ENCODE measurements at places on chromosomes 11 and 22.

GRCh38 chr22:17228725-17229126, 9.5 kb upstream of the ADA2 start:
- no peak for DNase-seq

GRCh38 chr11:45847911-45848316, 639 bp downstream of the CRY2 start:
- DNase-seq = no peak

DNA sequence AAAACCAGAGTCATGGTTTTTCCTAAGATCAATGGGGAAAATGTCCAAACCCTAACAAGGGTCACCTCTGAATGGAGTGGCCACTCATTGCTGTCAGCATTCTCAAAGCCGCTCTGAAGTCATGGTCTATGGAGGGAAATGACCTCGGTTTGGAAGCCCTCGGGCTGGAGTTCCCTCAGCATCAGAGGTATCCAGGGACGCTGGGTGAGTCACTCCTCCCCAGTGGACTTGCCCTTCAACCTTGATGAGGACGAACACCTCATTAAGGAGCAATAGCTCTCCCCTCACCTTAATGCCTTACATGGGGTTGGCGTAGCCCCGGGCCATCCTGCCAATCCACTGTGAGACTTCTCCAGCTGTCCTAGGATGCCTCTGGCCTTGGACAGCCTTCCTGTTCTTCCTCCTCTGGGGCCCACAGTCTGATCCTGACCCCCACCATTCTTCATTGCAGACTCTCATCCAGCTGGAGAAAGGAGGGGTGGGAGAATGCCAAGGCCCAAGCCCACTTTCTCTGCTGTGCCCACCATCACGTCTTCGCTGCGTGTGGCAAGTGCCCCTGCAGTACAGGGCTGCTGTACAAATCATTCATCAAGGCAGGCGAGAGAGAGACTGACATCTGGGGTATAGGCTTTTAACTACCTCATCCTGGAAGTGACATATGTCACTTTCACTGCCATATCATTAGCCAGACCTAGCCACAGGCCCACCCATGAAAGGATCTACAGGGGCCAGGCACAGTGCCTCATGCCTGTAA, 25.4 kb upstream of the MYH9 start:
- DNase-seq = no peak

- DNase-seq = no peak
Measured at GRCh38 chr11:85827748-85828639, 17.1 kb upstream of the SYTL2 start.

GRCh38 chr22:33007485-33007884, 50.7 kb downstream of the SYN3 start:
- no peak for DNase-seq

GRCh38 chr11:58562375-58562800, 13.3 kb downstream of the LPXN start:
- no peak for DNase-seq

GRCh38 chr22:20656516-20656901, 117.4 kb upstream of the SERPIND1 start:
- DNase-seq = no peak

DNA sequence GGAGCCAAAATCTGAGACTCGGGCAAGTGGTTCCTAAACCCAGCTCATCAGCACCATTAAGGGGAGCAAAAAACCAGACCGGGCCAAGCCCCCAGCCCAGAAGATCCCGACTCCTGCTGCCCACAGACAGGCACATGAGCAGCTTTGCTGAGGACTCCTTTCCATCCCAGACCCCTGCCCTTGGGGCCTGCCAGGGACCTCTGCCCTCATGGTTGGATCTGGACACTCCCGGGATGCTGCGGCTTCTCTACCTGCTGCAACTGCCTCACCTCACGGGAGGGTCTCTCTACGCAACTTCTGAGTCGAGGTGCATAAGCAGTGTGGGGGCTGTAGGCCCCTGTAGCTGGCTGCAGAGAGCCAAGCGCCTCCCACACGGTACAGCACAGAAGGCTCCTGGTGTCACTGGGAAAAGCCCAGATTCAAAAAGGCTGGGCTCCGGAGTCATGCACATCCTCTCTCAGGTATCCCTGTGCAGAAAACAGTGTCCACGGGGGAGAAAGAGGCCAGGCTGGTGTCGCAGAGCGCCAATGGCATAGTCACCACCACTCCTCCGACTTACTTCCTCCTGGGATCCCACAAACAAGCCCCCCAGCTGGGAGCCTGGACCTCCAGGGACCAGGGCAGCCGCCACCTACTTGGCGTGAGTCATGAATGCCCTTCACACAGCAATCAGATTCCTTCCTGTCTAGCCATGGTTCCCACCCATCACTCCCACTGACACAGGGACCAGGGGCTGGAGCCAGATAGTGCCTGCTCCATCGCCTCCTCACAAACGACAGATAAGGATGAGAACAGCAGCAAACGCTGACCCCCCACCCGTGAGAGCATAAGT, 122.1 kb downstream of the BCR start:
- no peak for DNase-seq

DNA sequence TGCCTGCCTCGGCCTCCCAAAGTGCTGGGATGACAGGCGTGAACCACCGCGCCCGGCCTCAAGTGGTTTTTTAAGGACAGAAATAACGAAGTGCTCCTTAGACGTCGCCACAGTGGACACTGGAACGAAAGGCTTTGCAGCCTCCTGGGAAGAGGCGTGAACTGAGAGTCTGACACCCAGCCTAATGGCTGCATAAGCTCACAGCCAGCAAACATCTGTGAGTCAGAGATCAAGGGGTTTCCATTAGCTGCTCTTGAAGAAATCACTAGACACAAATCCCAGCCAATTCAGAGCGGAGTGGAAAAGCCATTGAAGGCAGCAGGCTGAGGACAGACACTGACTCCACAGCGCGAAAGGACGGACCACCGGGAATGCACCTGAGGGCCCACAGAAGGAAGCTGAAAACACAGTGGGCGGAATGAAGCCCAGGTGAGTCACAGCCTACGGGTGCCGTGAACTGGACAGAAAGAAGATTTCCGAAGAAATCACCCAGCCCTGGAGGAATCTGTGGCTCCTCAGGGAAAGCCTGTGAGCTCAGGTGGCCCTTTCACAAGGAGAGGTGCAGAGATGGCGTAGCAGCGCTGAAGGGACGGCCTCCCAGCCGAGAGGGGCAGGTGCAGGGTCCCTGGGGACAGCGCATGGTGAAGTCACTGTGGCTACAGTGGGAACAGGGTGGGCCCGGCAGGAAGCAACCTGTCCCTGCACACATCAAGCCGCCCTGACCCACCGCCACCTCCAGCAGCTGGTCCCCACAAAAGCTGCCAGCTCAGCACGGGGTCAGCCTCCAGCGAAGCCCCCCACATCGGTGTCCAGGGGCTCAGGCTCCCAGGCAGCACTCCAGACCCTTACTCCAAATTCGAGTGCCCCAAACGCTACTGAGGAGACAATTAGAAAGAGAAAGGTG, 11.6 kb downstream of the LMNTD2 start:
- DNase-seq = no peak

GRCh38 chr22:26197425-26197824, 28.2 kb downstream of the SEZ6L start:
- no peak for DNase-seq

GRCh38 chr11:107789767-107790166, 68.8 kb downstream of the SLC35F2 start:
- no peak for DNase-seq

- no peak for DNase-seq
Measured at GRCh38 chr11:75986966-75987365, 172.0 kb downstream of the UVRAG start.

DNA sequence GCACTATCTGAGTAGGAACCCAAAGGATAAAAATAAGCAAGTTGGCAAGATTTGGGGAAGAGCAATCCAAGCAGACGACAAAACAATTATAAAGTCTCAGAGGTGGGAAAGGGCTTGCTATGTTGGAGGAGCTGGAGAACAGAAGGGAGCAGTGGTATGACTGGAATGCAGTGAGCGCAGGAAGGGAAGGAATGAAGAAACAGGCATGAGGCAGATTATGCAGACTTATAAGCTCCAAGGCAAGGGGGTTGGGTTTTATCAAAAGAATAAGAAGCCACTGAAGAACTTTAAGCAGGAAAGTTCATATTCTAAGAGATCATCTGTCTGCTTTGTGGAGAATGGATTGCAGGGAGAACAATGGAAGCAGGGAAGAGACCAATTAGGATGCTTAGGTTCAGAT, 31.7 kb downstream of the PGM2L1 start:
- DNase-seq = no peak
